ENCODE measurements at places on chromosomes 4 and X.
A peak's percentile ranks its signal among the peaks of the same experiment; 100 is the strongest.

DNA sequence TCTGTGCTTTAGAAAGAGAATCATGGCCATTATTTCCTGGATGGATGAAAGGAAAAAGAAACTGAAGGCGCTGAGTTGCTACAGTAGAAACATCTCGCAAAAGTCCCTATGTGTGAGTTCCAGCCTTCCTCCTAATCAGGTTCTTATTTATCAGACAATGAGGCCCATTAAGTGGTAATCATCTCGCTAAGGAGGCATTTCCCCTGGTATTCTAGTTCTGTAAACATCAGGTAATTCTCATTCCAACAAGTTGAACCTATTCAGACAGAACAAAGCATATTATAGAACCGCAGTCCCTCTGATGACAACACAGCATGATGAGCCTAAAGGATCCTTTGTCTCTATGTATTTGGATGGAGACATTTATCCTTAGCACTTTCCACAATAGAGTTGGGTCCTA is 205.7 kb upstream of the MAOA start:
- DNase-seq = no peak

DNA sequence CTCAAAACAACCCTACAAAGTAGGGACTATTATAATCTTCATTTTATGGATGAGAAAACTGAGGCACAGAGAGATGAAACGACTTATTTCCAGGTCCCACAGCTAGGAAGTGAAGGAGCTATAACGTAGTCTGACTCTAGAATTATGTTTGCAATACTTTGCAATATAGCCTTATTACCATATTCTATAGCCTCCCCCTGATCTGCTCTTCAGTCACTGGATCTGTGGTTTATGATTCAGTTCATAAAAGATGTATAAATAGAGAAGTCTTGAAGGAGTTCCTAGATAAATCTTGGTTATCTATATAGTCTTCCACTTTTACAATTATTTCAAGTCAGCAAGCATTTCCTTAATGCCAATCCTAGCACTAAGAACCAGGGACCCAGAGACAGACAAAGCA is 57.5 kb downstream of the OPHN1 start:
- no peak for DNase-seq

DNA sequence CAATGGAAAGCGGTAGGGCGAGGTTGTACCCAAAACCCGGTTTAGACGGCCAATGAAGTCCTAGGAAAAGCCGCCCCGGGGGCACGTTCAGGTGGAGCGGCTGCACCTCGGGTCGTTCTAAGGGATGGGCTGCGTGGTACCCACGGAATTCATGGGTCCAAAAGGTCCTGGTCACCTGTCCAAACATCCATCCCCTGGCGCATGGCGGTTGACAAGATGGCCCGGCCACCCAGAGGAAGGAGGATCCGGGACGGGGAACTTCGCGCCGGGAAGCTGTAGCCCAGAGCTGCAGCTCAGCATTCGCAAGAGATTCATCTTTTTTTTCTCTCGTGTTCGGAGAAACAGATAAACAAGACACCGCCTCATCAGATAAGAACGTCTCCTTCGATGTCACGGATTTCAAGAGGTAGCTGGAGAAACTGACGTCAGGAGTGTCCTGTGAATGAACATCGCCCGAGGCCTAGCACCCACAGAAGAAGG is 10.9 kb downstream of the PITX2 start:
- DNase-seq = no peak

DNA sequence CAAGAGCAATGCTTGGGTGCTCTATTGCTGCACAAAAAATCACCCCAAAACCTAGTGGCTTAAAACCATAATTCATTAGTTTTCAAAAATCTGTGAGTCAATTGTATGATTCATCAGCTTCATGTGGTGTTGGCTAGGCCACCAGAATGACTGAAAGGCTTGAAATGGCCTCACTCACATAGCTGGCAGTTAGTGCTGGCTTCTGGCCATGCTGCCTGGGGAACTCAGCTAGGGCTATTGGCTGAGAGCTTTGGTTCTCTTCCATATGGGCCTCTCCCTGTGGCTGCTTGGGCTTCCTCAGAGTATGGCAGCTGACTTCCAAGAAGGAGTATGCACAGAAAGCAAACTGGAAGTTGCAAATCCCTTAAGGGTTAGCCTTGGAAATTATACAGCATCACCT is 3.1 kb upstream of the MTMR1 start:
- DNase-seq = no peak

DNA sequence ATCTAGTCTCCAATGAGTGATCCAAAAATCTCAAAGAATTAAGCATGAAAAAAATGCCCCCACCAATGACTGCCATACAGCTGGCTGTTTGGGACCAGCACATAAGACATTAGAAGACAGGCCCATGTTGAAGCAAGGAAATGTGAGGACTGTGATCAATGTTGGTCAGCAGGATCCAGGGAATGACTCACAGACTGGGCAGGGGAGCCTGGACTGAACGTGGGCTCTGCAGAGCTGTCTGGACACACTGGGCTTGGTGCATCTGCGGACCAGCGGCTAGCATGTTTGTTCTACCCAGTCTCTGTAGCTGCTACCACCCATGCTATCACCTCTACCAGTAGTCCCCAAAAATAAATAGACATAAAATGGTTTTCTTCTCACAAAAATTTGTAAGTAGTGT is 108.6 kb downstream of the PALLD start:
- DNase-seq = no peak

DNA sequence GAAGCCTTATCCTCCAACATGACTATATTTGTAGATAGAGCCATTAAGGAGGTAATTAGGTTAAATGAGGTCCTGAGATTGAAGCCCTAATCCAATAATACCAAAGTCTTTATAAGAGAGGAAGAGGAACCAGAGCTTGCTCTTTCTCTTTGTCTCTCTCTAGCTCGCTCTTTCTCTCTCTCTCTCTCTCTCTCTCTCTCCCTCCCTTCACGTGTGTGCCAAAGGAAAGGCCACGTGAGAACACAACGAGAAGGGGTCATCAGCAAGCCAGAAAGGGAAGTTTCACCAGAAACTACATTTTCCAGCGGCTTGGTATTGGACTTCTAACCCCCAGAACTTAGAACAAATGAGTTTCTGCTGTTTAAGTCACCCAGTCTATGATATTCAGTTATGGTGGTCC is 1540.5 kb downstream of the C4orf33 start:
- DNase-seq = no peak

GRCh38 chr4:150579551-150580234 is 2.3 kb upstream of the MAB21L2 start:
- no peak for DNase-seq

DNA sequence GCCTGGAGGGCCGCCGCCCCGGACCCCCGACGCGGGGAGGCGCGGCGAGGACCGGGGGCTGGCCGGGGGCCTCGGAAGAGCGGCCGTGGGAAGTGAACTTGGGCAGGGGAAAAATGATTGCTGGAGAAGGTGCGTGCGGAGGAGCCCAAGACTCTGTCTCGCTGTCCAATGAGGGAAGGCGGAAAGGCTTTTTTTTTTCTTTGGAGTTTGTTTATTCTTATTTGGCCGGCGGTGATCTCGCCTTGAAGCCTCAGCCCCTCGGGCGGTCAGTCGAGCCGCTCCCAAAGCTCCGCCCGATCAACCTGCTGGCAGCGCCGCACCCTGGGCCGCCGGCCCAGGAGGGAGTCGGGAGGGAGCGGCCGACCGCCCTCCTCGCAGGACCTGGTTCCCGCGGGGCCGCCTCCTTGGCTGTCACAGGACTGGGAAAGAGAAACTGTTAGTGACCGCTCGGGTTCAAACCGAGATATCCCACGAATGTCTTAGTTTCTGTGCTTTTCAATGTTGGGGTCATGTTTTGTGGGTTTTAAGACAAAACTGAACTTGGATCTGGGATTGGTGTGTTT is 2.5 kb downstream of the CPEB2 start:
- DNase-seq = peak; percentile 24

- no peak for DNase-seq
Measured at GRCh38 chrX:51047950-51048349, 137.4 kb downstream of the BMP15 start.

- DNase-seq = no peak
Measured at GRCh38 chrX:136731798-136732197, 48.9 kb downstream of the ARHGEF6 start.

DNA sequence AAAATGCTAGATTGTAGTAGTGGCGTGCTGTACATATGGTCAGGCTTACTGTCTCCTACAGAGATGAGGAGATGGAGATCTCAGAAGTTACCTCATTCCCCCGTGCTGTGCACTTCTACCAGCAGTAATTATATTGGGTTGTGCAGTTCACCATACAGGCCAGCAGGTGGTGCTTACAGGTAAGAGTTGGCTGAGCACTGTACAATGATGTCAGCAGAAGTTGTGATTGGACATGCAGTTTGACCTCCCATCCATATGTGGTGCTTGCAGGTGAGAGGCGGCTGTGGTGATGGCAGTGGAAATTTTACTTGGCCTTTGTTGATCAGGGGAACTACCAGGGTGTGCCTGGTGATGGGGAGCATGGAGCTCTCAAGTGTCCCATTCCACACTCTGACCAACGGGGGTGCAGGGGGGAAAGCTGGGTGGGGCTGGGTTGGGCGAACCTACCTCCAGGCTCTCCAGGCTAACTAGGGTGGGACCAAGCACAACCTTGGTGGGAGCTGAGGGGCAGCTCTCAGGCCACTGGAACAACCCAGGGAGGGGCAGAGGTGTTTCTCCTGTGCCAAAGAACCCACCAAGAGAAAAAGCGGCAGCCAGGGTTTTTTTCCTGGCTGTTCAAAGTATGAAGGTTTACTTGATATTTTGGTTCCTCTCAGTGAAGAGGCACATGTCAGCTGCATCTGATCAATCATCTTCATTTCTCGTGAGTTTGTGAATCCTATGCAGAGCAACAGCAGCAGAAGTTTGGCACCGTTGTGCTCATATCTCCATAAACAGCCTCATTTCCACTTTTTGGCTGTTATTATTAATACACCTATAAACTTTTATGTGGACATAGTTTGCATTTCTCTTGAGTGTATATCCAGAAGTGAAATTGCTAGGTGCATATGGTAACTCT is 73.8 kb upstream of the FREM3 start:
- DNase-seq = peak; percentile 24

DNA sequence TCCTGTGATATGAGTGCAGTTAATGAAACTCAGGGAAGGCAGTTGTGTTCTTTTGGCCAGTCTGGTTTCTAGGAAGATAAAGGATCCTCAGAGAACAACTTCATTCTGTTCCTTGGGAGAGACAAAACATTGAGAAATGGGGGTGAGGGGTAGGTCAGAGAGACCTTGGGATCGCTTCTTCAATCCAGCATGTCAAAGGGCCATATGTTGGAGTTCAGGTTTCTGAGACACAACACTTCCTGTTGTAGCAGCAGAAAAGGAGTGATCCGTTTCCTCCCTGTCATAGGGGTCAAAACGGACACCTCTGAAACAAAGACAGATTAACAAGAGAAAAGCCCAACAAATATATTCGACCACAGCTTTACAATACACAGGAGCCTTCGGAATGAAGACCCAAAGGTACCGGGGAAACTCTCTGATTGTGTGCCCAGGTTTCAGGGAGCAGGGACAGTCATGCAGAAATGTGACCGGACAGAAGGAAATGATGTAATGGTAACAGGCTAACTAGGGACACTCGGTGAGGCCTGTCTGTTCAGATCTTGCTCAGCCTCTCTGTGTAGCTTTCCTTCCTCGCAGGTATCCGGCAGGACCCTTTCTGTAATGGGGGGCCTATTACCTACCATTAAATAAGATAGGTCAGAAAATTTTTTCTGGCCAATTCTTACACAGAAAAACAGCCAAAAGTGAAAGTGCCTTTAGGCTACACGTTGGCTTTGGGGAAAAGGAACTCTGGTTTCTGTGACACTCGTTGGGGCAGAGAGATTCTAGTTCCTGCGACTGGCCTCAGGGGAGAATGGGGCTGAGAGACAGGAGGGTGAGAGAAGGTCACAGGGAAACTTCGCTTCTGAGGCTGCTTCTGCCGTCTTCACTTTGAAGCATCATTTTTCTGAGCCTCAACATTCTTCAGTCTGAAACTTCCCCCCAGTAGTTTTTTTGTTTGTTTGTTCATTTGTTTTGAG is 103.3 kb upstream of the TLR3 start:
- DNase-seq = no peak

GRCh38 chr4:128298852-128299251 is 11.2 kb upstream of the PGRMC2 start:
- DNase-seq = no peak

- DNase-seq = no peak
Measured at GRCh38 chr4:128416921-128417320, 129.3 kb upstream of the PGRMC2 start.

- no peak for DNase-seq
Measured at GRCh38 chr4:41722181-41722580, 26.3 kb downstream of the PHOX2B start.

- DNase-seq = no peak
Measured at GRCh38 chrX:15207384-15207783, 62.5 kb downstream of the ASB9 start.

DNA sequence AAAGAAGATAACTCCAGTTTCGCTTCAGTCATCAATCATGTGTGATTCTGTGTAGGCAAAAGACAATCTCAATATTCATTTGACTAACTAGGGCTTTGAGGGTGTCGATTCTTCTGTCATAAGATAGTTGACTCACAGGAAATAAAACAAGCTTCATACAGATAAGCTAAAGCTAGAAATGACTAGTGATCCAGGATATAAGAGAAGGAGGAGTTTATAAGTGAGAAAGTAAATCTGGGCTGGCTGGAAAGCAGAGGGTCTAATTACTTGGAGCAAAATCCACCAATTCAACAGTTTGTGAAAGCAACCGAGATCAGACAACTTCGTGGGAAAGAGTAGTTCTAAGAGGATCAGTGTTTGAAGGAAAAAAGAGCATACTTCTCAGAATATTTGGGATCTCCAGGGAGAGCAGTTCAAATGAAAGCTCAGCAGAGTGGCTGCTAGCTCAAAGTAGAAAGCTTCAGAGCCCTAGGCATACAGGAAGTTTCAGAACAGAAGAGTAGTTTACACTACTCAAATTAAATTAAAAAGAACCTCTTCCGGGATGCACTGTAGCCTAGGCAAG is 429.3 kb downstream of the INPP4B start:
- no peak for DNase-seq

- peak; percentile 1 for DNase-seq
Measured at GRCh38 chrX:65035446-65035770, 59.2 kb upstream of the ZC4H2 start.

DNA sequence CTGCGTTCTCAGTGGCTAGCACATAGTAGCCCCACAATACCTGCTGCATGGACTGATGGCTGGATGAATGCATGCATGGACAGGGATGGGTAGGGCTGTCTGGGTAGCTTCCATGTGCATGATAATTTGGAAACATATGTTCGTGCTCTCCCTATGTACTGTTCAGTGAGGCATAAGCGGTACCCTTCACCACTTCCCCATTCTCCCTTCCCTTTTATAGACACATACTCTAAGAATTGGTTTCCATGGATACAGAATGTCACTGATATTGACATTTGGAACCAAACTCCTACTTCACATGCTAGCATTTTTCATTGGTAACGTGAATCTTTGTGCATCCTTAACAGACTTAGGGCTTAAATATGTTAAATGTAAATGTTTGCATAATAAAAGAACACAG is 20.4 kb downstream of the USP46 start:
- peak; percentile 10 for DNase-seq

GRCh38 chr4:36325926-36326325 is 44.5 kb downstream of the DTHD1 start:
- DNase-seq = no peak

DNA sequence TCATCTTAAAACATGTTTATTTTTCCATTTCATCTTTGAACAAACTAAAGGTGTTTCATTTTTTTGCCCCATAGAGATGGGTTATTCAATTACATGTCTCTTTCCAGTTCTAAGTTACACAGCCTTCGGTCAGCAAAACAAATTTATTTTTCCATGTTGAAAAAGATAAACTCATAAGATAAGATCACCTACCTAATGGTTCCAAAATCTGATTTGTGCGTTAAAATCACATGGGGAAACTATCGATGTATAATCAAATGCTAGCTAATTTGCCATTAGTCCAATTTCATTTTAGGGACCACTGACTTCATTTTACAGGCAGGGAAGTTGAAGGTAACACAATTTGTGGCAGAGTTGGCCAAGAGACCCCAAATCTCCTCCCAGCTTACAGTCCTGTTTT is 67.2 kb upstream of the ACSL1 start:
- no peak for DNase-seq

Data from germinal center (tissue), 1 donor.